ENCODE measurements at places on chromosomes 4 and X.

DNA sequence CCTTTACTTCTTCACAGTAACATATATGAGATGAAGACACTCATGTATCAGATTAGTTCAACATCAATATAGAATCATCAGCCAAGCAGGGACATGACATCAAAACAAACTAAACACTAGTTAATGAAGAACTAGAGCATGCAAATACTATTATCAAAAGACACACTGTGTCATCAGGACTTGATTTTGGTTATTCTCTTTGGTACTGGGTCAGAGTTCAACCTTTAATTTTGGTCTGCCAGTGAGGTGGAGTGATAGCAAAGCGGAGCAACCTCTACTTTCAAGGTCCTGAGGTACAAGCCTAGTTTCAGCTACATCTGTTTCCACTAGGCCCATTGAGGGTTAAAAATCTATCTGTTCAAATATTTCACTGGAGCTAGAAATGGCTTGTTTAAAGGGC lies 70.5 kb downstream of the TEX13A start:
- DNase-seq: no peak

DNA sequence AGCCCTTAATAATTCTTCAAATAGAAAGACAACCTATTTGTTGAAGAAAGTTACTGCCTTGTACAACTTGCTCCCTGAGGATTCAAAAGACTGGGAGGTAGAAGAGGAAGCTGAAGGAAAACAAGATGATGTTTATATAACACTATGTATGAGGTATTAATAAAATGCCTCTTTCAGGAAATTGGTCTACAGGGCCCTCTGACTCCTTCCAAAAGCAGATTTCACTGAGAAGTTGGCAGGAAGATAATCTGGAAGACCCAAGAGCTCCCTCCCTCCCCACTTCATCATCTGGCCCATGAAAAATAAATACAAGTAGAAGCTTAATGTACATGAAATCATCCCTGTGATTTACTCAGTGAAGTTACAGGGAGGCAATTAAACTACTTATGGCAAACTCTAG lies 107.5 kb upstream of the MAGEC2 start:
- no peak for DNase-seq

GRCh38 chr4:126776361-126776760 lies 856.4 kb upstream of the INTU start:
- no peak for DNase-seq

GRCh38 chr4:84937381-84937977 lies 29.0 kb downstream of the WDFY3 start:
- no peak for DNase-seq

- no peak for DNase-seq
Measured at GRCh38 chrX:80576806-80577533, 156.7 kb downstream of the TENT5D start.

DNA sequence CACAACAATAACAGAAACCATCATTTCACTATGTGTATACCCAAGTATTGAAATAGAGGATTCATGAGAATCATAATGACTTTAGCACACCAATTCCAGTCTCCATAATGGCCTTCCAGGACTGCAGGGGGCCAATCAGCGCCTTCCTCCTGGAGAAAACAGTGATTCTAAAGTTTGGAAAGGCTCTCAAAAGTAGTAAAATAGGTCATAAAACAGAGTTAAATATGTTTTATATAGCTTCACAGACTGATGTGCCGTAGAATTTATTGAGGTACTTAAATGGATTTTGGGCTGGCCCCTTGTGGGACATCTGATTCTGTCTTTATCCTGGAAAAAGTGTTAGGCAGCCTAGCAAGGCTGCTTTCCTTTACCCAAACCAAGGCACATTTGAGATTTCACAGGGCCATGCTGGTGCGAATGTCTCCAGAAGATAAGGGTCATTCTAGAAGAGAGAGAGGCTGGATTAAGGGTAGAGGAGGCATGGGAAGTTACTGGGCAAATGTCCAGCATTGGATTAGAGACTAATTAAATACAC lies 543.9 kb downstream of the GALNTL6 start:
- DNase-seq: no peak

GRCh38 chr4:153021276-153021675 lies 85.2 kb downstream of the FHDC1 start:
- DNase-seq: no peak

- DNase-seq: no peak
Measured at GRCh38 chr4:25002681-25003080, 28.1 kb downstream of the LGI2 start.

- no peak for DNase-seq
Measured at GRCh38 chrX:124256216-124256615, 76.2 kb upstream of the TEX13D start.

DNA sequence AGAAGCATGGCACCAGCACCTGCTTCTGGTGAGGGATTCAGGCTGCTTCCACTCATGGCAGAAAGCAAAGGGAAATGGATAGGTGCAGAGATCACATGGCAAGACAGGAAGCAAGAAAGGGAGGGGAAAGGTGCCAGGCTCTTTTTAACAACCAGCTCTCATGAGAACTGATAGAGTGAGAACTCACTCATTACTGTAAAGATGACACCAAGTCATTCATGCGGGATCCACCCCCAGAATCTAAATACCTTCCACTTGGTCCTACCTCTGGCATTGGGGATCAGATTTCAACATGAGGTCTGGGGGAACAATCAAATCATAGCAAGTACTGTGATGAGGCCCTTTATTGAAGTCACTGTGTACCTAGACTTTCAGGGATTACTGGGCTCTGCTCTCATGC lies 72.0 kb upstream of the PRDM5 start:
- no peak for DNase-seq

GRCh38 chrX:148609515-148610327 lies 109.3 kb downstream of the AFF2 start:
- DNase-seq: no peak

DNA sequence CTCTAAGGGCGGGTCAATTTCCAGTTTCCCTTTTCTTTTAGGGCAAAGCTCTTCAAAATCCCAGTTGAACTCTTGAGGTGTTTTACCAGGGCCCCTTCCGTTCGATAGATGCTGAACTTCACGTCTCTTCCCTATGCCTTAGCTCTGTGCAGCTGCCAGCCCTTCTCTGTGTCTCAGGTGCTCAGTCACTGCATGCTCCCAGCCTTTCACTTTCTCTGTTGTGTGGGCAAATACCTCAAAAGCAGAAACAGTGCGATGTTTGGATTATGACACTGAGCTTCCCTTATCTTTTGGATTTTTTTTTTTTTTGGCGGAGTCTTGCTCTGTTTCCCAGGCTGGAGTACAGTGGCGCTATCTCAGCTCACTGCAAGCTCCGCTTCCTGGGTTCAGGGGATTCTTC lies 108.5 kb downstream of the CLDN22 start:
- DNase-seq: no peak

DNA sequence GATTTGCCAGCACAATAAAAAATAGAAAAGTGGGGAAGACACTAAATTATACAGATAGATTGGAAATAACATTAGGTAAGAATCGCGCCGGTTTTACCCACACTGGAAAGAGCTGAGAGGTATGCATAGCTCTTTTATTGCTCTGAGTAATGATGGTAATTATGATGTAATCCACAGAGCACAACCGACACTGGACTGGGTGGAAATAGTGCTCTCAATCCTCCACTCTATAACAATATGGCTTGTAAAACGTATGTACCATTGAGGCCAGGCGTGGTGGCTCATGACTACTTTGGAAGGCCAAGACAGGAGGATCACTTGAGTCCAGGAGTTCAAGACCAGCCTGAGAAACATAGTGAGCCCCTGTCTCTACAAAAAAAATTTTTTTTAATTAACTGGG lies 104.3 kb upstream of the RAPGEF2 start:
- no peak for DNase-seq

DNA sequence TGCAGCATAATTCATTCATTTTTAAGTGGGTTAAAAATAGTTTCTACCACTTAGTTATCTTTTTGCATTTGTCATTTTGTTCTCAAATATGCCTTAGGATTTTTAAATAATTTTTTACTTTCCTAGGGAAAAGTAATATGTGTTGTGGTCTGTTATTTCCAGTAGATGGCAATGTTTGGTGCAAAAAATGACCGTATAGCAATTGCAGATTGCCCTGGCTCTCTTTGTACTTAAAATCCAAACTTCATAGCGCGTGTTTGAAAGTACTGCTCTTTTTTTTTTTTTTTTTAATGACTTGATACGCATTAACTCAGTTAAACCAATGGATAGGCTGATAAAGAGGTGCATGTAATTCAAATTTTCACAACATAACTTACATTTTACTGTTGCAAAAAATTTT lies 74.4 kb upstream of the RBMX start:
- no peak for DNase-seq

DNA sequence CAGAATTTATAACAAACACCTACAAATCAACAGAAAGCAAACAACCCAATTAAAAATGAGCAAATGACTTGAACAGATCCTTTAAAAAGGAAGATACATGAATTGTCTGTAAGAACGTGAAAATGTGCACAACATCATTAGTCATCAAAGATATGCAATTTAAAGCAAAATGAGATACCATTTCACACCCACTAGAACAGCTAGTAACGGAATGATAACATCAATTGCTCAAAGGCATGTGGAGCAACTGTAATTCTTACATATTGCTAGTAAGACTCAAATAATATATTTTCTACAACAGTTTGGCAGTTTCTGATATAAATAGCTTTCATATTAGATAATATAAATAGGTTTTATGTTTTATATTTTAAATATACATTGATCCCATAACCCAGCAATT lies 82.5 kb downstream of the LCORL start:
- no peak for DNase-seq

- DNase-seq: no peak
Measured at GRCh38 chr4:80036949-80037685, 35.9 kb downstream of the ANTXR2 start.

GRCh38 chrX:13700380-13700779 lies 11.5 kb downstream of the RAB9A start:
- DNase-seq: no peak

- DNase-seq: no peak
Measured at GRCh38 chr4:127781300-127782024, 660 bp upstream of the HSPA4L start.

DNA sequence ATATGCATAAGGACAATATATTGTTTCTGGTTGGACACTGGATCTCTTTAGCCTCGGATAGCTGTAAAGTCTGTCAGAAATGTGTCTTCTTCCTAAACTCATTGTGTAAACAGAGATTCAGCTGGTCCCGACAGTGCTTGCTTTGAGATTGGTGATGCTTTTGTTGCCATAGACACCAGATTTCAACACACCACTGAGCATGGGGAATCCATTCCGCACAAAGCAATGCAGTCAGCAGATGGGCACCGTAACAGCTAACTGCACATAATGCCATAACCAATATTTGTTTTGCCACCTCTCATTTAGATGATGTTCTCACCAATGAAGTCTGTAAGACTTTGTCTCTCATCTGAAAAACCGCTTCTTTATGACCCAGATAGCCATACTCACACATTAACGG lies 33.3 kb upstream of the FAM47C start:
- no peak for DNase-seq

- no peak for DNase-seq
Measured at GRCh38 chr4:174549721-174550120, 27.4 kb upstream of the HPGD start.

GRCh38 chrX:96841325-96841724 lies 42.4 kb upstream of the RPA4 start:
- no peak for DNase-seq
